Left kidney (tissue), 8 donors: ENCODE measurements at places on chromosomes 12 and 14.
A peak's percentile ranks its signal among the peaks of the same experiment; 100 is the strongest.

DNA sequence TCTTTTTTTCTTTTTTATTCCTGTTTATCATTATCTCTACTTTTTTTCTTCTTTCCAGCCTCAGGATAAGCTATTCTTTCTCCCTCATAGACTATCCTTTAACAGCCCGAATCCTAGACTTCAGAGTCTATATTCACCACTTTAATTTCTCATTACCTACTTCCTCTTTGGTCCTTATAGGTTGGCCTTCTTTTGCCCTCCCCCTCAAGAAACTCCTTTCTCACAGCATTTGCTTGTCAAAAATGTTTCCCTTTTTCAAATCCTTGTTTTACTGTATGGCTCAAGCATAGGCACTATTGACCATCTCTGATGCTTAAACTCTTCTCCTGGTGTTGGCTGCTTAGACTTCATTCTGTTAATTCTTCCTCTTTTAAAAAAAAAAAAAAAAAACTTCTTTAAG lies 52.5 kb downstream of the KIAA0586 start:
- DNase-seq = no peak

DNA sequence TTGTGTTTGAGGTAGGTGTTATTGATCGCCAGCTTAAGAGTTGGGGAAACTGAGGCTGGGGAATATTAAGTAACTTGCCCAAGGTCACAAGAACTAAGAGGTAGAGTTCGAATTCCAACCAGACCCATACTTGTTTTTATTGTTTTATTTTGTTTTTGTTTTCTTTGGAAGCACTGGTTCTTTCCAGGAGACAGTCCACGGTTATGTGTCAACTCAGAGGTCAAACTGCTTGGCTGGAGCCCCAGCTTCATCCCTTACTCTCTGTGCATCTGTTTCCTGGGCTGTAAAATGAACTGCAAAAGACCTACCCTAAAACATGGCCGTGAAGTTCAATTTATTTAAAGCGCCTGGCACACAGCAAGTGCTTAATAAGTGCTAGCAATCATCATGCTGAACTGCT lies 74.4 kb upstream of the MAP1LC3B2 start:
- no peak for DNase-seq

DNA sequence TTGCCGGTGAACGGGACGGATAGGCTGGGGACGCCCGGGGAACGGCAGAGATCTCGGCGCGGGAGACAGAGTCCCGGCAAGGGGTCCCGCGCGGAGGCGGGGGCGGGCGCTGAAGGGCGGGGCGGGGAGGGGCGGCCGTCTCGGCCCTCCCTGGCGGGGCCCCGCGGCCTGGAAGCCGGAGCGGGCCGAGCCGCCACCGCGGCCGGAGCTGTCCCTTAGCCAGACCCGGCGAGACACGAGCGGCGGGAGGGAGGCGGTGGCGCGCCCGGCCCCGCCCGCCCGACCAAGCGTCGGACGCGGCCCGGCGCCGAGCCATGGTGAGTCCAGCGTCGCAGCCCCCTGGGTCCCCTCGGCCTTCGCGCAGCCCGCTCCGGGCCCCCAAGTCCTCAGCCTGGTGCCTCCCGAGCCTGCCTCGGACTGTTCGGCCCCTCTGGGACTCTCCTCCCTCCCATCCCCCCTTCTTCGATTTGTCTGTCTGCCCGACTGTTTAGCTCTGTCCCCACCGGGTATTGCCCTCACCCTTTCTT lies at the start of gene ARHGEF40:
Gene ARHGEF40 (plus strand): TSS at position 222 of the 527 bp plus-strand sequence. CDS start 93 bp downstream, at position 315.
- DNase-seq = peak; percentile 66

DNA sequence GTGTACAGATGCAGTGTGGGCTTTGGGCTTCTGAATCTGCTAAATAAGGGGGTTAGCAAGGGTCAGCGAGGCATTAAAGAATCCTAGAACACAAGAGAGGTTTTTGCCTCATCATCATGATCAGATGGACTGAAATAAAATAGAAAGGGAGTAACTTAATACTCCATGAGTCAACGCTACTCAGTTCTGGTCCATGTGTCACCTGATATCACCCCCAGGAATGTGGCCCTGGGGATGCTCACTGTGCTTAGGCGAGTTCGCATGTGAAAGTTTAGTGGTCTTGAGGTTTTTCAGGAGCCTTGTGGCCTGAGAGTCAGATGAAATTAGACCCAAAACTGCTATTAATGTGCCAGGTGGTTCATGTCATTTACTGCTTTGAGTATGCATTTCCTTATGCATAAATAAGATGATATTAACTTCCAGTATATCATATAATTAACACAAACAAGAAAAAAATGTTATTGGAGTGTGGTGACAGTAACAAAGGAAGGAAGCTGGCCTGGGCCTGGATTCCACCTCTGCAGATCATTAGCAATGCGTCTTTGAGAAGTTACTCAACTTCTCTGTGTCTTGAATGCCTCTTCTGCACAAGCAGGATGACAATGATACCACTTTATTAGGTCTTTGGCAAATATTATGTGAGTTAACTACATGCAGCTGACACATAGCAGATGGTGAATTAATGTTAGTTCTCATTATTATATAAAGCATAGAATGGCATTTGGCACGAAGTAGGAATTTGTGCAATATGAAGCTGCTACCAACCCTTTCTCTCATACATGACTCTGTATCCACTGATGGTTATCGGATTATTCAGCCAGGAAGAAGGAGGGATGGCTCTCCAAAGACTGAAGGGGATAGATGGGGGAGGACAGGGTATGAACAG lies 1272.6 kb downstream of the AACS start:
- DNase-seq = peak; percentile 22

- DNase-seq = no peak
Measured at GRCh38 chr14:100150932-100151587, 8.4 kb downstream of the DEGS2 start.

DNA sequence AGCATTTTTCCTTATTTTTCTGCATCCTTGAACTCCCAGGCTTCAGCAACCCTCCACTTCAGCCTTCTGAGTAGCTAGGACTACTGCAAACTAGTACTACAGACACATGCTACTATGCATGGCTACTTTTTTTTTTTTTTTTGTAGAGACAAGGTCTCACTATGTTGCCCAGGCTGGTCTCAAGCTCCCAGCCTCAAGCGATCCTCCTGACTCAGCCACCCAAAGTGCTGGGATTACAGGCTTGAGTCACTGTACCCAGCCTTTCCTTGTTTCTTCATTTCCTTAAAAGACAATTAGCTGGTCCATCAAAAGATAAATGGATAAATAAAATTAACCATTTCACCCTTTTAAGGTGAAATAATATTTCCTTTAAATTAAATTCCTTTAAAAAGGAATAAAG lies 205.8 kb downstream of the SPTSSA start:
- no peak for DNase-seq

- DNase-seq = peak; percentile 94
Measured at GRCh38 chr14:77032844-77033621, 4.5 kb upstream of the IRF2BPL start.

GRCh38 chr12:103881261-103881660 lies 40.2 kb upstream of the NT5DC3 start:
- DNase-seq = peak; percentile 12

- peak; percentile 21 for DNase-seq
Measured at GRCh38 chr14:82190742-82191141, 657.1 kb upstream of the SEL1L start.

DNA sequence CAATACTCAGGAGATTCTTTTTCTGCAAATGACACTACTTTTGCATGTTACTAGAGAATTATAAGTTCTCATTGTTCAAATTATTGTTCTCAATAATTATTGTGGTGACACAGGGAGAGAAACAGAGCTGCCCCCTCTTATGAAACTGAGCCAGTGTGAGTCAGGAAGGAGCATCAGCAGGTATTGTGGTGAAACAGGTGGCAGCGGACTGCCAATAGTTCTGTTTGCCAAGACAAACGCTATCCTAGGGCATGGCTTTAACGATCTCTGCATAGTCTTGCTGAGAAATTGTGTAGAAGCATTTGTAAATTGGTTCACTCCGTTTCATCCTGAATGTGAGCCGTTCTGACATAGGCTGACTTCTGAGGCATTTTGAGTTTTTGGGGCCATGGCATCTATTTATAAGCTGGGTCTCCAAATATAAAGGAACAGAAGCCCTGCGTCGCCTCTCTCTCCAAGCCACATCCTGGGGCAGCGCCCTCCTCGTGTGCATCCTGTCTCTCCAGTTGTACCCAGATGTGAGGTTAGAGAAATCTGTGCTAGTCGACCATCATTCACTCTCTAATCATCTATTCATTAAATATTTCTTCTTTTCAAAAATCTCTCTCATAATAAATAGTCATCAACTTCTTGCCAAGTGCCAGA lies 15.8 kb upstream of the PPP4R4 start:
- DNase-seq = no peak

DNA sequence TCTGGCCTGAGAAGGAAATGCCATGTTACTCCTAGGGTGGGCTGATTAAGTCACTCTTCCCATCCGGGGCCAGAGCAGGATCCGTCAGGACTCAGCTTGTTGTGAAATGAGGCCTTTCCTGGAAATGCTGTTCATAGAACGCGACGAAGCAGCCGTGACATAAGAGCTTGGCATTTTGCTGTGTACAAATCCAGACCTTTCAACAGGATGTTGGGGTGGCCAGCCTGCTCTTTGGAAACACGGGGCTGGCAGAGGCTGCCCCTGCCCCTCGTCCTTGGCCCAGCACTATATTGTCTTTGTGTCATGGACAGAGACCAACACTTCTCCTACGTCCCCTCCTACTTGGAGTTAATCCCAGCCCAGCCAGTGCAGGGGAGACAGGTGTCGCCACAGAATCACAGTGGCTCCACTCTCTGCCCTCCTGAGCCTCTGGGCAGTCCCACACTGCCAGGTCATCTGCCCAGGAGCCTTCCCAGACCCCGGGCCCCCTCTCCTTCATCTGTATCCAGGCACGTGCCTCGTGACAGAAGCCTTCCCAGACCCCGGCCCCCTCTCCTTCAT lies 18.6 kb upstream of the EIF5 start:
- DNase-seq = no peak

GRCh38 chr12:97801471-97802059 lies 339.0 kb downstream of the RMST start:
- DNase-seq = no peak

DNA sequence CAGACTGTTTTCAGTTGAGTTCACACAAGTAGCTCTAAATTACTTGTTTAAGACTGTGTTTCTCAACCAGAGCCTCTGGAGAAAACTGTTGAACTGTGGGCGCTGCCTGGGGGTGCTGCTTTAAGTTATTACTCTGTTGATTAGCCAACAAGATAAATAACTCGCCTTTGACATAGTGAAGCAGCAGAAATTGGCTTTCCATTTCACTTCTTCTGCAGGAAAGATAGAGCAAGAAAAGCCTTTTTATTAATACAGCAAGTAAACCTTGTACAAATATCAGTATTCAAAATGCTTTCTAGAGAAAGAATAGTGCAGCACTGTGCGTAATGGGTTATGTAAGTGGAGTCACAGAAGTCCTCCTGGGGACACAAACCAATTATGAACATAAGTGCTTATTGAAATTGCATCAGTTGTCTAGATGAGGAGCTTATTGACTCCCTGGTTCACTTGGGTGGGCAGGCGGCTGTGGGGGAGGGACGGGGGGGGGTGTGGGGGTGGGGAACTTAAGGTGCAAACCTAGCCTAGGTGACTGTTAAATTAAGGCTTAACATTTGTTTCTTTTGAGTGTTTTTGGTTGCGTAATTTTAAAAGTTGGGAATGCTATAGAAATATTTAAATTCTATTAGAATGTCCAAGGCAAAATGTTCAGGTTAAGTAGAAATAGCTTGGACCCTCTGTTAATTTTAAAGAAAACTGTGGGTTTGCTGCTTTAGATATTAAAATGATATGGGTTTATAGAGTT lies 6.3 kb downstream of the FRS2 start:
- DNase-seq = no peak

GRCh38 chr12:42978708-42979107 lies 389.2 kb upstream of the PRICKLE1 start:
- peak; percentile 24 for DNase-seq

DNA sequence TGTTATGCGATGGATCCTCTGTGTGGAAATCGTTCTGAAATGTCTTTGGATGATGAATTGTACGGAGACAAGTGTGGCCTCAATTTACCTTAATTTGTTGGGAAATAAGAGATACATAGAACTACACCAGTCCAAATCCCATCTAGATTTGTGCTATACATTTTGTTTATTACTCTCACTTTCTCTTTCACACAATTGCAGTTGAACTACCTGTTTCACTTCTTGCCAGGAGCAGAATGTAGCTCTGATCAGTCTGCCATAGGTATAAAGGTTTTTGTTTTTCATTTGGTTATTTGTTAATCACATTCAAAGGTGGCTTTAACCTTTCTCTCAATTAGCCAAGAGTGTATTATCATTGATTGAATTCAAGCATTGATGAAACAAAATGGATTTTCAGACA lies 268.2 kb downstream of the SNAPC1 start:
- DNase-seq = no peak

- DNase-seq = no peak
Measured at GRCh38 chr12:16384732-16385131, 37.3 kb downstream of the MGST1 start.

DNA sequence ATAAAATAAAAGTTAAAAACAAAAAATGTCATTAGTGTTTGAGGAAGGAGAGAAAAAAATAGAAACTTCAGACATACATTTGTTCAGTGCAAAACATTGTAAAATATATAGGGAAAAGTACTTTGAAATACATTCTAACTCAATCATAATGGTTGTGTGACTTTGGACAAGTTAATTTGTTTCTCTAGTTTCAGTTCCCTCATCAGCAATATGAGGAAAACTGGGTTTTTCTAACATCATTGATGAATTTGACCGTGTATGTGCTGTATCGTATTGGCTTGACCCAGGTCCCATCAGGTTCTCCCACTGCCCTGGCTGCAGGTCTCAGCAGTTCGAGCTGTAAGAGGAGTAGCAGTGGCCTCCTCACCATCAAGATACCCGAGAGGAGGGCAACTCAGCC lies 173.9 kb upstream of the ATF7IP start:
- DNase-seq = no peak

GRCh38 chr14:92546347-92547053 lies 32.9 kb downstream of the RIN3 start:
- no peak for DNase-seq

GRCh38 chr12:14840616-14841015 lies 2.7 kb downstream of the ART4 start:
- DNase-seq = no peak

- no peak for DNase-seq
Measured at GRCh38 chr12:45498645-45499044, 230.9 kb upstream of the ARID2 start.

GRCh38 chr12:5305425-5305824 lies 126.5 kb upstream of the NTF3 start:
- DNase-seq = no peak

DNA sequence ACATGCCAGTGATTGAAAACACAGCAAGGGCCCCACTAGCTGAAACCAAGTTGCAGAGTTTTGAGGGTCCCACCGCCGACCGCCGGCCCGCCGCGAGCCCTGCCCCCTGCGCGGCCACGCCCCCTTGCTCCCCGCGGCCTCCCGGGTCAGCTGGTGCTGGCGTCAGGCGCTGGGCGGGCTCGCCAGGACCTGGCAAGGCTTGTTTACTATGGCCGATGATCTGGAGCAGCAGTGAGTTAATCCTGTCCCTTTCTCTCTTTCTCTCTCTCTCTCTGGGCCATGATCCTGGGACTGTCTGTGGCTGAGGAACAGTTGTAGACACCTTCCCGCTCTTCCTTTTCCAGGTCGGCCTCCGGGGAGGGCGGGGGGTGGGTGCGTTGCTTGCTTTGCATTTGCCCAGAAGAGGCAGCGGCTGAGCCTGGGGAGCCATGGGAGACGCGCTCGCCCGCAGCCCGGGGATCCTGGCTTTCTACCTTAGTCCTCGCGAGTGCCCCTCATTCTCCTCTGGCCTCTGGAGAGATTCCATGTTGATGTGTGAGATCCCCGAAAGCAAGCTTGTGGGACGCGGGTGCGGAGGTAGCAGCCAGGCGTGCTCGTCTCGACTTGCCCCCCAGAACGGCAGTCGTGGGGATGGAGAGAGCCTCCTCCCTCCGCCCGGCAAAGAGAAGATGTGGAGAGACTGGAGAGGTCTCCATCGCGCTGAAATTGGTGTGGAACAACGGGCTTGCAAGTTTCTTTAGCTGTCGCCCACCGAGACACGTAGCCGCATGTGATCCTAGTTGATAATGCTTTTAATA lies at the start of gene ABHD4:
Gene ABHD4 (plus strand): TSS at position 202 of the 797 bp plus-strand sequence. CDS start 7 bp downstream, at position 209.
- DNase-seq = peak; percentile 80
